Stimulated activated CD8-positive, alpha-beta memory T cell treated with anti-CD3 and anti-CD28 coated beads, Interleukin-2, amount 100 ng/mL, for 1 hour (primary cell): ENCODE measurements at places on chromosomes 3 and 15.

DNA sequence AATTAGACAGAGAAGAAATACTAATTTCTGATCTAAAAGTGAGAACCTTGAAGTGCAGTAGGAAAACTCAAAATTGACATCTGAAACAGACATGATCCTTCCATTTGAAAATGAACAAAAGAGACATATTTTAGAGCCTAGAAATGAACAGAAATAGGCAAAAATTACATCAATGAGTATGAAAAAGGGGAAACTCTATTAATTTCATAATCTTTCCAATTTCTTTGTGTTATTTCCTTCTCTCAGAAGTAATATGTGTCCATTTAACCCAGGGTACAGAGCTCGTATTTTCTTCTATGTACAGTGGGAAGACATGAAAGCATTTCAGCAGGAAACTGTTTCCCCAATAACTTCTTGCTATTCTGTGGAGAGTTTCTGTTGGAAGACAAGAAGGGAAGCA lies 263.1 kb downstream of the CGGBP1 start:
- no peak for DNase-seq

DNA sequence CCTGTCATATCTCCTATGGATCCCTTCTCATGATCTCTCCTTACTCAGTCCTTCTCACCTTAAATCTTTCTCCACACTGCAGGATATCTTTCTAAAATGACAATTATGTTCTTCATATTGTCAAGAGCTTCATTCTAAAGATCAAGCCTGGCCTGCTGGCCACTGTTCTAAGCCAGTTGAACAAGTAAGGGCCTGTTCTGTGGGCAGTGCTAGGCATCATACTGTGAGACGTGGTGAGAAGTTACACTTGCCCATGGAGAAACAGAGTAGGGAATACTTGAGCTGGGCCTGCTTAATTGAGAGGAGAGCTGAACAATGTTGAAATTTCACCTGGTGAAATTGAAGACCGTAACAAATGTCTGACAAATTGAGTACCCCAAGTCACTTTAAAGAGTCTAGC lies 184.1 kb upstream of the RASGRP1 start:
- DNase-seq = no peak

DNA sequence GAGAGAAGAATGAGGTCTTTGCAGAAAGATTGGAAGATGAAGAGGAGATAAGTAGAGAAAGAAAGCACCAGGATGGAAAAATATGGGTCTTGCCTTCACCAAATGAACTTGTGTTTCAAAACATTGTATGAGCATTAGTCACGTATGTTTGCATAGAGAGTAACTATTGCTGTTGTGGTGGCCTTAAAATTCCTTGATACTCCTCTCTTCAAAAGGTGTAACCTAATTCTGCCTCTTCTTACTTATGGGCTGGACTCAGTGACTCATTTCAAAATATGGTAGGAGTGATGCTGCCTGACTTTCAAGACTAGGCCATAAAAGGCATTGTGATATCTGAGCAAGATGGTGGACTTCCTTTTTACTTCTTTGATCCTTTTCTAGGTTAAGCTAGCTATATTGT lies 228.7 kb upstream of the ZNF385D start:
- DNase-seq = no peak

GRCh38 chr15:98419173-98419780 lies 229.1 kb upstream of the IGF1R start:
- DNase-seq = no peak

- peak; percentile 96 for DNase-seq
Observed at GRCh38 chr3:153161714-153162512, at the start of gene RAP2B. Gene RAP2B (plus strand): TSS chr3:153162226. CDS start chr3:153162694, 468 bp downstream.

- no peak for DNase-seq
Observed at GRCh38 chr3:56748663-56749231, 53.0 kb downstream of the ARHGEF3 start.

- no peak for DNase-seq
Observed at GRCh38 chr3:33008282-33008681, 56.8 kb downstream of the CCR4 start.

DNA sequence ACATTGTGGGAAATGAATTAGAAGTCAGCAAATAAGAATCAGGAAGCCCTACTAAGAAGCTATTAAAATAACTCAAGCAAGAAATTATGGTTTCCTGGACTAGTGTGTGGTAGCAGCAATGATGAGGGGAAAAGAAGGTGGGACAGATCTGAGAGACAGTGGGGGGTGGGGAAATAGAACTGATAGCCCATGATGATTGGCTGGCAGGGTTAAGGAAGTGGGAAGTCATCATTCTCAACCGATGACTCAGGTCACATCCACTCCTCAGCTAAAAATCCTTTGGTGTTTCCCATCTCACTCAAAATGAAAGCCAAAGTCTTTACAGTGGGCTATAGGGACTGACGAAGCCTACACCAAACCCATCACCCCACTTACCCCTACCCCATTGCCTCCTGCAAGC lies 153.9 kb upstream of the ARHGEF26 start:
- DNase-seq = no peak

DNA sequence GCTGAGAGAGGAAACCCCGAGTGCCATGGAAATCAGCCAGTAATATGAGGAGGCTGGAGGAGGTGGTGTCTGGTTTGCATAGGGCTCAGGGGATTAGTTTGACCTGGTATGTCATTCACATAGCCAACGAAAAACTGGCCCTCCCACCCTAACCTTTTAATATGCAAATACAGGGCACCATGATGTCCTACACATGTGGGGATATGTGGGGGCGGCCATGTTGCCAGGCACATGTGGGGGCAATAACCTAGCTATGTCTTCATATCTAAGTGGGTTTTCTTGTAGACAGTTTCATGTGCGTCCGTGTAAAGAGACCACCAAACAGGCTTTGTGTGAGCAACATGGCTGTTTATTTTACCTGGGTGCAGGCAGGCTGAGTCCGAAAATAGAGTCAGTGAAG lies 110.1 kb downstream of the MOBP start:
- DNase-seq = no peak

- no peak for DNase-seq
Observed at GRCh38 chr15:95511671-95512070, 818.8 kb upstream of the NR2F2 start.

GRCh38 chr15:51844747-51845426 lies 15.4 kb downstream of the TMOD3 start:
- no peak for DNase-seq

GRCh38 chr15:70345251-70346019 lies 247.7 kb upstream of the TLE3 start:
- DNase-seq = no peak

DNA sequence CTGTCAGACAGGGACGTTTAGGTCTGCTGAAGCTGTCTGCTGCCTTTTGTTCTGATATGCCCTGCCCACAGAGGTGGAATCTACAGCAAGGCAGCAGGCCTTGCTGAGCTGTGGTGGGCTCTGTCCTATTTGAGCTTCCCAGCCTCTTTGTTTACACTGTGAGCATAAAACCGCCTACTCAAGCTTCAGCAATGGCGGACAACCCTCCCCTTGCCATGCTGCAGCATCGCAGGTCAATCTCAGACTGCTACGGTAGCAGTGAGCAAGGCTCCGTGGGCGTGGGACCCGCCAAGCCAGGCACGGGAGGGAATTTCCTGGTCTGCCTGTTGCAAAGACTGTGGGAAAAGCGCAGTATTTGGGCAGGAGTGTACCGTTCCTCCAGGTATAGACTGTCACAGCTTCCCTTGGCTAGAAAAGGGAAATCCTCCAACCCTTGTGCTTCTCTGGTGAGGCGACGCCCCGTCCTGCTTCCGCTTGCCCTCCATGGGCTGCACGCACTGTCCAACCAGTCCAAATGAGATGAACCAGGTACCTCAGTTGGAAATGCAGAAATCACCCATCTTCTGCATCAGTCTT lies 71.4 kb downstream of the SPSB4 start:
- DNase-seq = no peak

GRCh38 chr3:50256978-50257890 lies 11.7 kb upstream of the SEMA3B start:
- DNase-seq = no peak

GRCh38 chr3:14031271-14031670 lies 93.4 kb downstream of the CHCHD4 start:
- no peak for DNase-seq

DNA sequence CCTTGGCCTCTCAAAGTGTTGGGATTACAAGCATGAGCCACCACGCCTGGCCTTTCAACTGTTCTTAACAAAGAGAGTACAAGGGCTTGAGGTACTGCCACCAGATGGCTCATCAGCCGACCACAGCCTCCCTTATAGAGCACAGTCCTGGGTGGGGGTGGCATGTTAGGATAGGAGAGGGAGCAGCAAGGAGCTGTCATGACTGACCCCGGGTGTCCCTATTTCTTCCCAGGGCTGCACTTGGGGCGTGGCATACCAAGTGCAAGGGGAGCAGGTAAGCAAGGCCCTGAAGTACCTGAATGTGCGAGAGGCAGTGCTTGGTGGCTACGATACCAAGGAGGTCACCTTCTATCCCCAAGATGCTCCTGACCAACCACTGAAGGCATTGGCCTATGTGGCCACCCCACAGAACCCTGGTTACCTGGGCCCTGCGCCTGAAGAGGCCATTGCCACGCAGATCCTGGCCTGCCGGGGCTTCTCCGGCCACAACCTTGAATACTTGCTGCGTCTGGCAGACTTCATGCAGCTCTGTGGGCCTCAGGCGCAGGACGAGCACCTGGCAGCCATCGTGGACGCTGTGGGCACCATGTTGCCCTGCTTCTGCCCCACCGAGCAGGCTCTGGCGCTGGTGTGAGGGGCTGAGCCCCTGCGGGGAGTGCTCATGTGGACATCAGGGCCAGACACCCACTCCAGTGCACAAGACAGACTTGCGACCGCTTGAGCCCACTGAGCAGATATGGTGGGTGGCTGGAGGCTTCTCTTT lies 2.1 kb downstream of the CHAC1 start:
- DNase-seq = no peak

DNA sequence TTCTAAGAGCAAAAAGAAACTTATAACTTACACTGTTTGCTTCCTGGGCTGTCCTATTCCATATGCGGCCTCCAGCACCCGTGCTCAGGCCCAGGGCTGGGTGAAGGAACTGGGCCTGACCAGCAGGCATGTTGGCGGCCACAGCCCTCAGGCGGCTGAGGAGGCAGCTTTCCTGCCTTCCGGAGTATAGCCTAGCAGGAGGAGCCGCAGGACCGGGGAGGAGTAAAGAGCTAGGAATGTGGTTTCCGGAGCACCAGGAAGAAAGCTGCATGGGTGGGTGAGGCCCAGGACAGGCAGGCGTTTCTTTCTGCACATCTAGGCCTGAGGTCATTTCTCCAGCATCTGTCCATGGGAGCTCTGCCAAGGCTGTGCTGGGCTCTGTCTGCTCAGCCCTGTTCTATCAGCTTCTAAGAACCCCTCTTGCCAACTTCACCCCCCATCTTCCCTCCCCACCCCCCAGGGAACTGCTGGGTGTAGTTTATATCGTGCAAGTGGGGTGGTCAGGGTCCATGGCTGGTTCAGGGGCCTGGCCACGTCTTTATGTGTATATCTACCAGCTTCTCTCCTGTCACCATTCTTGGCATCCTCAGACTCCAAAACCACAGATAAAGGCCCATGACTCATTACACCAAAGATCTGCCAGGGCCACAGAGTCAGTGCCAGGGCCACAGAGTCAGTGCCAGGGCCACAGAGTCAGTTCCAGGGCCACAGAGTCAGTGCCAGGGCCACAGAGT lies 7.8 kb upstream of the KIF7 start:
- no peak for DNase-seq

DNA sequence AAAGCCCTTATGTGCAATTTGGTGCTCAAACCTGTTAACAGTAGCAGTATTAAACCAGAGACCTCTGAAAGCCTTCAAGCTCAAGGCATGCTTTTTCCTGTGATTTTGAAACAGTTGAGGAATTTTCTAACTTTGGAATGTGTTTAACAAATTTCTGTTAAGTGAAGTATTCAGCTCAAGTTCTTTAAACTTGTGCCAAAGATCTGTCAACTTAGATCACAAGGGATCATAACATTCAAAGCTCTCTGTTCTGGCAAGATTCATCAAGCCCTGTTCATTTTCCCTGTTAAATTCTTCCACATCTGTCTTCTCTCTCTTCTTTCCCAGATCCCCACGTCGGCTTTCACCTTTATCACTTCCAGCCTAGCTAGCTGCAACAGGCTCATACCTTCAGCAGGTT lies 28.8 kb upstream of the RYK start:
- DNase-seq = no peak

DNA sequence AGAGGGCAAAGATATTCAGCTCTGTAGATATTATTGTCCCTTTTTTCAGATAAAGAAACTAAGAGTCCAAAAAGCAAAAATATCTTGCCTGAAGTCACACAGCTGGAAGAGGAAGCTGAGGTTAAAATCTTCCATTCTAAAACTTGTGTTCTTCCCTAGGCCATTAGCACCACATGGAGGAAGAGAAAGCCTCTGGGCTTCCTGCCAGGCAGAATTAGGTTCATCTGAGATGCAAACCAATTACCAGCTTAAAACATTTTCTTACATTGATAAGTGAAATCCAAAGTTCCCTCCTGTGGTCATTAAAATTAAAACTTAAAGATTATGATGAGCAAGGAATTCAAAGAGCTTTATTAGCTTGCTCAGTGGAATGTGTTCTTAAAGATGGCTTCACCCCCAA lies 235.3 kb upstream of the SETMAR start:
- DNase-seq = no peak

DNA sequence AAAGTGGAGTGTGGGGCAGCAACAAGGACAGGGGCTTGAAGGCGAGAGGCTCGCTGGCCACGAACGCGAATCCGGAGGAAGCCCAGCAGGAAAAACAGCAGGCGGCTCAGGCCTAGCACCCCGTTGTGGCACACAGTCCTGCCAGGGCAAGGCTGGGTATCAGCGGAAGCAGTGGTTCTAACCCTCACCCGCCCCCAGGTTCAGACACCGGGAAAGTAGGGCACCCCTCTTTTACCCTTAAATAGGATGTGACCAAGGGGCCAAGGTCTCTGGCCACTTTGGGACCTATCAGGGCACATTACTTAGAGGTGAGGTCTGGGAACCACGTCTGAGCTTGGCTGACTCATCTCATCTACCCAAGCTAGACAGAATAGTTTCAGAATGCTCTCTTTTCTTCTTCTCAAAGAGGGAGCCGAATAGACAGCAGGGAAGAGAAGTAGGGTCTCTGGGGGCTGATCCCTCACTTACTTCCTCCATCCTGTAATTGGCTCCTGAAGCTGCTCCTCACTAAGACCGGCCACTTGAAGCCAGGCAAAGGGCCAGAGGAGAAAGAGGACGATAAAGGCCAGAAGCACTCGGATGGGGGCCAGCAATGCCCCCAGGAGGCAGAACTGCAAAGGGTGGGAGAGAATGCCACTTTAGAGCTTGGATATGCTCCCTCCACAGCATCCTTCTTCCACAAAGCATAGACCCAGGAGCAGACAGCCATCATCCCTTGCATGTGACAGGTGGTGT lies 1.7 kb downstream of the LPCAT4 start:
- DNase-seq = no peak

DNA sequence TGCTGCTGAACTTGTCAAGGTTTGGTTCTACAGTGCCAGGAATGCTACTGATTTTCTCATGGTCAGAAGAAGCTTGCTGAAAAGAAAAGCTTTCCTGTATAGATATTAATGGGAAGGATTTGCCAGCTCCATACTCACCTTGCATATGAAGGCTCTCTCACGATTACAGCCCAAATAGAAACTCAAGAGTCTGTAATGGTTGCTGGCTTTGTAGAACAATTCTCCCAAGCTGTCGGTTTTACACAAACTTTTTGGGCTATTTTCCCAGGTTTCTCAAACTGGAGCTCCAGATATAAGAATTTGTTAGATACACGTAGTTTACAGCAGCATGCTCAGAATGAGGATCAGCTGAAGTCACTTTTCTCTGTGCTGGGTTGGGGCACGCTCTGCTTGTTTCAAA lies 30.1 kb upstream of the LRRC3B start:
- DNase-seq = no peak

- DNase-seq = no peak
Observed at GRCh38 chr15:89198196-89198595, 23.2 kb downstream of the RLBP1 start.

GRCh38 chr3:40720341-40720740 lies 195.6 kb downstream of the ZNF621 start:
- DNase-seq = no peak

- no peak for DNase-seq
Observed at GRCh38 chr3:13198264-13198879, 125.1 kb upstream of the IQSEC1 start.
